ENCODE measurements at places on chromosomes 4 and X.

- no peak for DNase-seq
Observed at GRCh38 chr4:26008737-26009136, 94.7 kb downstream of the SMIM20 start.

DNA sequence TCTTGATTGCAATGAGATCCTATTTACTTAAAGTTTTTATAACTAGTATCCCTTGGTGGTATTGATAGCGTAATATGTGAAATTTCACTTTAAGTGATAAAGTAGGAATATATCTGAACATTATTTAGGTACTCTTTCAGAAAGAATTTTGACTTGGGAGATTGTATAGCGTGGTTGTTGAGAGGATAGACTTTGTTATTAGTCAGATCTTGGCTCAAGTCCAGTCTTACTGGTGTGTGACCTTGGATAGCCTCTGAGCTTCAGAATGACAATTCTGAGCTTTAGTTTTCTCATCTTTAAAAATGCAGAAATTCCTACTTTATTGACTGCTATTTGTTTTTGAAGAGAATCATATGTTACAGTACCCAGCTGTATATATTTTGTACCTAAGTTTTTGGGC, 32.6 kb downstream of the DCK start:
- no peak for DNase-seq

DNA sequence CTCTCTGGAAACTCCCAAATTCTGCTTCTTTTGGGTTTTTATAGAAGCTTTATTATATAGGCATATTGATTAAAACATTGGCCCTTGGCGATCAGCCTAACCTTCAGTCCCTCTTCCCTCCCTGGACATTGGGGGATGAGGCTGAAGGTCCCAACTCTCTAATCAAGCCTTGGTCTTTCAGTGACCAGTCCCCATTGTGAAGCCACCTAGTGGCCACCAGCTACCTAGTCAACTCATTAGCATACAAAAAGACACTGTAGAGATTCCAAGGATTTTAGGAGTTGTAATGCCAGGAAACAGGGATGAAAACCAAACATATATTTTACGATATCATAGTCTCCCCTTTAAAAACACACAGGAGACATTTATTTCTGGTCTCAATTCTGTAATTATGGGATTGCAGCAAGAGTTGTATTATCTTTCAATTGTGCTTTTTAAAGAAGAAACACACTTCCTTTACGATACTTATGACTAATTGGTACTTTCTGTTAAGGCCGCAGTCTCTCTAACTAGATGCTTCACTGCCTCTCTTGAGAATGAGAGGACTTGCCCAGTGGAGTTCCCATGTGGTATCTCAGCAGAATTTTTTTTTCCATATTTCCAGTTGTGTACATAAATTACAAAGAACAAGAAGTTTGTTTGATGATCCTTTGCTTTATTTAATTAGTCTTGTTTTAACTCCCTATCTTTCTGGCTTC, 58.2 kb downstream of the WDR17 start:
- DNase-seq, result no peak

DNA sequence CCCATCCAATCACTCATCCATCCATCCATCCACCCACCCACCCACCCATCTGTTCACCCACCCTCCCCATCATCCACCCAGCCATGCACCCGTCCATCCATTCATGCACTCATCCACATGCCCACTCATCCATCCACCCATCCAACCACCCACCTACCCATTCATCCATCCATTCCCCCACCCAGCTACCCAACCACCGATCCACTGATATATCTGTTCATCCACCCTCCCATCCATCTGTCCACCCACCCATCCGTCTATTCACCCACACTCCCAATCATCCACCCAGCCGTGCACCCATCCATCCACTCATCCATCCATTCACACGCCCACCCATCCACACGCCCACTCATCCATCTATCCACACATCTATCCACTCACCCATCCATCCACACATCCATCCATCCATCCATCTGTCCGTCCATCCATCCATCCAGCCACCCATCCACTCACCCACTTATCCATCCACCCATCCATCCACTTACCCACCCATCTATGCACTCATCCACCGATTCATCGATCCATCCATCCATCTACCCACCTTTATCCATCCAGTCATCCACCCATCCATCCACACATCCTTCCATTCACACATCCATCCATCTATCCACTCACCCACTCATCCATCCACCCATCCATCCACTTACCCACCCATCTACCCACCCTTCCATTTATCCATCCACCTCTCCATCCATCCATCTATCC, 28.4 kb downstream of the ASMTL start:
- DNase-seq, result no peak

- DNase-seq, result no peak
Observed at GRCh38 chrX:46327566-46328115, 217.6 kb downstream of the ZNF674 start.

DNA sequence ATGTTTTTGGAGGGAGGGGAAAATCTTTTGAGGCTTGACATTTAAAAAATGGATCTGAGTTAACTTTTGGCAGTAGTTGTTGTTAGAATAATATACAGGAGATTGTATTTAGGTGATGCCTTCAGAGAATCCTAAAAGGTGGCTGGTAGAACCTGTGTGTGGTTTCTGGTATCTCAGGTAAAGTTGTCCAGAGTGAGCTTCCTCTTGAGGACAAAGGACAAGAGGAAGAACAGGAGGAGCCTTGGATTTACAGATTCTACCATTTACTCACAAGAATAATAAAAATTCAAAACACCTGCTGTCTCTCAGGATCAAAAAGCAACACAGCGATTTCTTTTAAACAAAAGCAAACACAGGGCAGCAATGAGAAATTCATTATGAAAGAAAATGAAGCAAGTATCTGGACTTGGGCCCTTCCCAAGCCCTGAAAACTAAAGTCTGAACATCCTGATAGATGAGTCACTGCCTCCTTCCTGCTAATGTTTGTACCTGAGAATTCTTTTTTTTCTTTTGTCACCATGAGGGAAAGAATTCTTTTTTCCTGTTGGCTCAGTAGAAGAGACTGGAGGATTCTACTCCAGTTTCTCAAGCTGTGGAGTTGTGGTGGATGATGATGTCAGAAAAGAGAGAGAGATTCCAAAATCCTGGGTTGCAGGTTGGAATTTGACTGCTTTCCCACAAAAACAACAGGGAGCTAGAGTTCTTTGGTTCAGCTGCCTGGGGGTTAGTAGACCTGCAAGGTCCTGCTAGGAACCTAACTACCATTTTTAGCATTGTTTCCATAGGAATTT, 31.5 kb upstream of the RAPGEF2 start:
- DNase-seq, result no peak

DNA sequence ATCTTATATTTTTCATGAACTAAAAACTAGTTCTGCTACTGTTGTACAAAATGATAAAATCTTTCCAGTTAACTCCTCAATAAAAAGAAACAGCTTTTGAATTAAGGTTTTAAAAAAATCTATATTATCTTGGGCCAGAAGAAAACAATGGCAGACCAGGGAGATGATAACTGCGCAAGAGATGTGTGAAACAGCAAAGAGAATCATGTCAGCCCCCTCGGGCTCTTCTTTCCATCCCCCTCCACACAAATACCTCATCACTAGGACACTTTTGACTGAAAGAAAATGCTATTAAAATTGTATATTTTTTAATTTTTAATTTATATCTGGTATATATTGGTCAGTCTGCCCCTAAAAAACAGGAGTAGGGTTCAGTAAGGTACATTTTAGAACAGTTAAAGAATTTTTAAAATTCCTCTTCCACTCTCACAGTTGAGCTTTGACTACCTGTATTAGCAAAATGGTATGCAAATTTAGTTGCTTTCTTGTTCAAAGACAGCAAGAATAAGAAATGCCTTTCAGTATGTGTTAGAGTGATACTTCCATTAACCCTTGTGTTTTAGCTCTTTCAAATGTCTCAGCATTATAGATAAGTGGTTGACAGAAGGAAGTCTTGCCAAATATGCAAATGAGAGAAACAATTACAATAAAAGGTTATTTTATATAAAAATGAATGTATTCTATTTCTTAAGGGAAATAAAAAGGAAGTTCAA, 36.4 kb upstream of the LCORL start:
- DNase-seq, result no peak

- no peak for DNase-seq
Observed at GRCh38 chr4:3389233-3390215, 52.2 kb upstream of the HGFAC start.

GRCh38 chrX:10259716-10260115, 102.9 kb downstream of the CLCN4 start:
- no peak for DNase-seq

DNA sequence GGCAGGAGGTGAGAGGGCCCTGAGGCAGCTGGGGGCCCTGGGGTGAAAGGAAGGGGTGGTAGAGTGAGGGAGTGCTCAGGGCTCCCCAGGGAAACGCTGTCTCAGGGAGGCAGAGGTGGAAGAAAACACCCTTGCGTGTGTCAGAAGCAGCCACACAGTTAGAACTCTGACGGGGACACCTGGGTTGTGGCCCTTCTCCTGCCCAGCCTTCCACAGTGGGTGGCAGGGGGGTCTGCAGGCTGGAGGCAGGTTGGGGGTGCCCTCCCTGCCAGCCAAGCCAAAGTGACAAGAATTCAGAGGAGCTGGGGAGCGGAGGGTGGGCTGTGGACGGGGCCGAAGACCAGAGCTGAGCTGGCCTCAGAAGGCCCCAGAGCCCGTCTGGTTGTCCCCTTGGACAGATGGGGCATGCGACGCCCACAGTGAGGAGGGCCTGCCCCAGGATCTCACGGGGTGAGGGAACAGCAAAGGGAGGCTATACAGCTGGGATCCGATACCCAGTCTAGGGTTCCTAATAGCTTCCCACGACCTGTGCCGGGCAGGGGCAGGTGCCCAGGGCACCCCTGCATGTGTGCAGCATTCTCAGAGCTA, 105.2 kb upstream of the ADRA2C start:
- DNase-seq, result no peak

DNA sequence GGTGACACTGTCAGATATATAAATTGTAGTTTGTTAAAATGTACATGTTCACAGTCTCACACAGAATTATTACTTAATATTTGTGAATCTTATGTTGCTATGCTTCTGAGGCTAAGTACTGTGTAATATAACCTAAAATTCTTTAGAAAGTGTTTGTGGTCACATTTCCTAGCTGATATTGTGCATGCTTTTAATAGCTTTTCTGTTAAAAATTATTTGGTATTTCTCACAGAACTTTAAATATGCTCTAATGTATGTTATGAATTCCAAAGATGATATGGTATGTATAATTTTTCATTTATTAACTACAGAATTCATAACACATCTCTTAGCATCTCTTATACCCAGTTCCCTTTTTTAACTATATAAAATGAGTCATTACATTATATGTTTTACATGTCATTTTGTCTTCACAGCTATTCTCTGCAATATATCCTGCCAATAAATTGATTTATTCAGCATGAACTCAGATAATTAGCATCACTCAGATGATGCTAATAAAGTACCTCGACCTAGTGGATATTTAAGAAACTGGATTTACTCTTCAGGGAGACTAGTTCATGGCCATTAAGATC, 9.3 kb downstream of the PTPN13 start:
- no peak for DNase-seq

GRCh38 chr4:83329521-83330110, 5.0 kb downstream of the HPSE start:
- DNase-seq, result no peak

GRCh38 chrX:100373673-100374072, 36.4 kb downstream of the PCDH19 start:
- no peak for DNase-seq
